ENCODE measurements at places on chromosomes 3 and 15. TPM values are rescaled to one million over a fixed set of nuclear protein-coding genes. Genes with fewer than 3 reads are reported as not detected.
A peak's percentile ranks its signal among the peaks of the same experiment; 100 is the strongest.

DNA sequence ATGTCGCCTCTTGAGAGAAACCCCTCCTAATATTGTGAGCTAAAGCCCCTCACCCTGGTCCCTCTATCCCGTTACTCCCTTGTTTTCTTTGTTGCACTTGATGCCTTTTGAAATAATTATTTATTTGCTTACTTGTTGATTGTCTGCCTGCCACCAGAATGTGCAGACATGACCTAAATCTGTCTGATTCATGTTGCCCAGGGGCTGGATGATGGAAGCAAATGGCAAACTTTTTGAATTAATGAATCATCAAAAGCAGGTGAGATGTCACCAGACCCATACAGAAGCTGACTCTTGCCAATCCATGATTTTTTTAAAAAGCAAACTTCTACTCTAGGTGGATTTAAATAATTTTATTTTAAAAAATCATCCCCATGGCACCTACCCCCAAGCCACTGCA, 49.3 kb downstream of the GRIP2 start:
- no peak for DNase-seq

GRCh38 chr3:122966045-122966444, 61.5 kb downstream of the SEMA5B start:
- DNase-seq = no peak

GRCh38 chr15:25797035-25797434, 66.1 kb downstream of the ATP10A start:
- no peak for DNase-seq

- peak; percentile 69 for DNase-seq
These were observed 26.3 kb upstream of the MTHFS start for GRCh38 chr15:79923079-79923514.

DNA sequence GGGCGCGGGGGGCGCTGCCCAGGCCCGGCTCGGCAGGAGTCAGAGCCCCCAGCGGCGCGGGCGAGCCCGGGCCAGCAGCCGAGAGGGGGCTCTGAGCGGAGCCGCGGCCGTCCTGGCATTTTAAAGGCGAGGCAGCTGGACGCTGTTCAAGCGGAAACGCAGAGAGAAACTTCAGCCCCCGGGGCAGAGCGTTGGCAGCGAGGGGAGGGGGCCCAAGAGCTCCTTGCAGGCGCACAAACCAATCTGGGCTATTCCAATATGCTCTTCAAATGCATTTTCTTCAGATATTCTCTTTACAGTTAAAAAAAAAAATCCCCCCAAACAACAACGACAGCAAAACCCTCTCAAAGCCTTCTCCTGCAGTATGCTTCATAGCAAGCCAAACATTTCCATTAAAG, at the start of gene CTXND1:
Gene CTXND1 (minus strand): TSS at position 93 of the 398 bp plus-strand sequence. CDS start 50,264 bp downstream, outside the sequence.
- DNase-seq = peak; percentile 15

DNA sequence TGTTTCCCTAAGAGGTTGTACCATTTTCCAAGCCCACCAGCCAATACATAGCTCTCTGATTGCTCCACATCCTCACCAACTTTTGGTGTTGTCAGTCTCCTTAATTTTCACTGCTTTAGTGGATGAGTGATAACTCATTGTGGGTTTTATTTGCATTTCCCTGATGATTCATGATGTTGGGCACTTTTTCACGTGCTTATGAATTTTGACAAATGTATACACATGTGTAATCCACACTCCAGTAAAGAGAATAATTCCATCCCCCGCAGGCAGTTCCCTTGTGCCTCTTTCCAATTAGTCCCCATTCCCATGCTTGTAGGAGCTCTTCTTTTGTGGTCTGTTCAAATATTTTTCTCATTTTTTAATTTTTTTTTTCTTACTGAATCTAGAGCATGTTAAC, 52.4 kb downstream of the ANP32A start:
- DNase-seq = peak; percentile 45

DNA sequence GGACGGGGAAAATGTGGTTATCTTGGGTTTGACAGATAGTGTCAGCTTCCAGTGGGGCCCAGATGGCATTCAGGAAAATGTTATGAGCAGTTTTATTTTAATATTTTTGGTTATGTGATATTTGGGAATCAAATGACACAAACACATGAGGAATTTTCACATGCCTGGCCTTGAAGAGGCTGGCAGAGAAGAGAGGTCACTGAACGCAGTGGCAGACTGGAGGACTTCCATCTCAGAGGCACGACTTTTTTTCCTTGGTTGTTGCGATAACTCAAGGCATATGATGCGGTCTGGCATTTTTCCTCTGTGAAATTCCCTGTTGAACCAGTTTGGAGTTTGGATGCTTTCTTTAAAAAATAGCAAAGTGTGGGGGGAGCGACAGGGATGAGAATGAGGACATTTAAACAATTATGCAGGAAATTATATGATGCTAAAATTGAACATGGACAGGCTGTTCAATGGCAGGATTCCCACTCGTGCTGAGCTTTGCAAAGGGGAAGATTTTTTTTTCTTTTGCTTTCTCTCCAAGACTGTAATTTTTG, 36.9 kb upstream of the ARPP21 start:
- no peak for DNase-seq

DNA sequence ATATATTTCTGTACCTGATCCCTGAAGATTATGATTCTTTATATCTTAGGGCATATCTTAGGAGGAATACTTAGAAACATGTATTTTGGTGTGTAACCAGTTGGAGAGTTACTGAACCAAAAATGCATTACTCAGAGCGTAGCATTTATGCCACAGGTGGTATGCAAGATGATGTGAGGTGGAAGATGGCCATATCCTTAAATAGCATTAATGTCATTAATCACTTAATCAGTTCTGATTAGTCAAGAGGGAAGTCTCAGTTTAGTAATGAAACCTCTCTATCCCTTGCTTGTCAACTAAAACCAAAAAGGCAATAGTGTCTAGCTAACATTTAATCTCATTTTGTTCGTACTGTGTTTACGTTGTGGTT, 130.5 kb upstream of the PHLDB2 start:
- no peak for DNase-seq

- no peak for DNase-seq
These were observed 55.8 kb downstream of the HEG1 start for GRCh38 chr3:124999897-125000435.

DNA sequence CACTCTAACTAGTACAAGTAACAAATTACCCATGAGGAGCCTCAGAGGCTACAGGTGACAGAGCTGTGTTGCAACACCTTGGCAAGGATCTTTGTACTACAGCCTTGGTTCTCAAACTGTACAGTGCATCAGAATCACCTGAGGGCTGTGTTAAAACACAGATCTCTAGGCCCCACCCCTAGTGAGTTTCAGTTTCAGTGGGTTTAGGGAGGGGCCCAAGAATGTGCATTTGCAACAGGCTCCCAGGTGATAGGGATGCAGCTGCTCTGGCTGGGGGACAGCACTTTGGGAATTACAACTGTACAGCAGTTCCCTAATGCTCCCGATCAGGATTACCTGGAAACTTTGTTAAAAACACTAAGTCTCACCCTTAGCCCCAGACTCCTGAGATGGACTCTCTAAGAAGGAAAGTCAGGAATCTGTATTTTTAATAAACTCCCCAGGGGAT, 66.1 kb upstream of the NR2F2 start:
- DNase-seq = no peak

DNA sequence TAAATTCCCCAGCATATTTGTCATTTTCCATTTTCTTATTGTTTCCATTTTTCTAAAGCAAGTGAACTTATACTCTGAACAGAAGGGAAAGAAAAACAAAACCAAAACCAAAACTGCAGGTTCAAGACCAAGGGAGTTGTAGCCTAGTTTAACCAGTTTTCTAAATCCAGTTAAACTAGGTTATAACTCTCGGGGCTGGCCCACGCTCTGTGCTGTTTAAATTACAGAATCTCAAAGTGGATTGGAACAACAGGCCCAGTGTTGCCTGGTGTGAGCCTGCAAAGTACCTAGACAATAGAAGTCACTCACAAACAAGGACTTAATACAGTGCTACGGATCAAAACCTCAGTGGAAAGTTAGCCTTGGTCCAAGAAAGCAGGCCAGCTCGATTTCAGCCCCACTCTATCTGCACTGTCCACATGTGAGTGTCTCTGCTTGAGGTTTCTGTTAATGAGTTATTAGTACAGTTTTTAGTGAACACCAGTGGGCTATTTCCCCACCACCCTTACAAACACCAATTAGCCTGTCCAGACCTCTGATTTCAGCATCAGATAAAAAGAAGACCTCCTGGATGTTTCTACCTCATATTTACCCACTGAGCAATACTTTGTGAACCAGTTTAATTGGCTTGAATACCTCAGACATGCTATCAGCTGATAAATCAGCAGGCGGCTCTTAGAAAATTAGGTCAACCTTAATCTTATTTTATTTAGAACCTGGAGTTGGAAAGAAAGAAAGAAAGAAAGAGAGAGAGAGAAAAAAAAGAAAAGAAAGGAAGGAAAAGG, 93.8 kb upstream of the PDZRN3 start:
- no peak for DNase-seq

DNA sequence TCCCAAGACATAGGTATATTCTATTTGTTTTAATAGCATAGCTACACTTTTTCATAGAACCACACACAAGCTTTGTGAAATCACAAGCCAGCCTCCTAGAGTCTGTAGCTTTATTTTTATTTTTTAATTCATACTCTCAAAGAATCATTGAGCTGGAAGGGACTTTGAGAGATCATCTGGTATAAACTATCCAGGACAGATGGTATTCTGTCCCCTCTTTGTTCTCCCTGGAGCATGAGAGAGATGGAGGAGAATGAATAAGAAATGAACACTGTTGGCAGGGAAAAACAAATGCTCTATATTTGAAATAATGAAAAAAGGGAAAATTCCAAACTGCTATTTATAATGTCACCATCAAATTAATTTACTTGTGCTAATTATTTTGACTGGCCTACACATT, 338.7 kb upstream of the IL12A start:
- no peak for DNase-seq

DNA sequence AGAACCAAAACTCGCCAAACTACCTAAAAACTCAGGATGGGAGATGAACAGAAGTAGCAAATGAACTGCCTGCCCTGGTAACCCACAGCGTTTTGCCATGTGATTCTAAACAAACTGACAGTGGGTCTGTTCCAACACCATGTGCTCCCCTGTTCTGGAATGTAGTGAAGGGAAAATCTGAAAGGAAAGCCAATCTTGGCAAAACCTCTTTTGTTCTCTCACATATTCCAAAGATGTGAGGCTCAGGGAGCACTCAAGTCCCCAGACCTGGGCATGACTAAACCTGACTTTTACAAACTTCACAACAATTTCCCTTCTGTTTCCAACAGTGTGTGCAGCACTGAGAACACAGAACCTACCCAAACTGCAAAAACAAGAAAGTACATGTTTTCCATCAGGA, 116.1 kb downstream of the IMPG2 start:
- DNase-seq = no peak

DNA sequence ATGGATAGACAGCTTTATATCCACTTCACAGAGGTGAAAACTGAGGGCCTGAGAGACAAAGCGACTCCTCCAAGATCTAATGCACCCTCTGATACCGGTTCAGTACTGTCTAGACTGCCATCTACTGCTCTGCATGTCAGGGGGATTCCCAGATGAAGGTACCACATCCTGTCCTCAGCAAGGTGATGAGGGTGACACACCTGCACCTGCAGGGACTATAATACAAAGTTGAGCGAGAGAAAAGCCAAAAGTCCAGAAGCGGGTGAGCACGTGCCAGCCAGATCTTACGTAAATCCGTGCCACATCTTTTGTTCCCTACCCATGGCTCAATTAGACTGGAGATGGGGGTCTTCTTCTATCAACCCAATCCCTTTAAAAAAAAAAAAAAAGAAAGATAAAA, 32.4 kb upstream of the HES1 start:
- DNase-seq = no peak

GRCh38 chr3:162029736-162030135, 533.1 kb downstream of the OTOL1 start:
- no peak for DNase-seq

CRTC3 gene
- 5.6 TPM for total RNA-seq

PPP1R14D gene
- total RNA-seq = not detected

ZNF501 gene
- total RNA-seq = 1.2 TPM

UACA gene
- 51.6 TPM for total RNA-seq

SERINC4 gene
- total RNA-seq = not detected

ACAP2 gene
- total RNA-seq = 45.9 TPM

TM4SF1 gene
- total RNA-seq = 408 TPM

CADPS gene
- total RNA-seq = 0.07 TPM

CCDC33 gene
- not detected for total RNA-seq

SCAMP5 gene
- 3.4 TPM for total RNA-seq

UROC1 gene
- not detected for total RNA-seq

All from MG63 (cell line).